NCI-H1417 treated with DMSO at 0.1 percent for 48 hours (cell line): ENCODE measurements at places on chromosomes 2 and 18.

DNA sequence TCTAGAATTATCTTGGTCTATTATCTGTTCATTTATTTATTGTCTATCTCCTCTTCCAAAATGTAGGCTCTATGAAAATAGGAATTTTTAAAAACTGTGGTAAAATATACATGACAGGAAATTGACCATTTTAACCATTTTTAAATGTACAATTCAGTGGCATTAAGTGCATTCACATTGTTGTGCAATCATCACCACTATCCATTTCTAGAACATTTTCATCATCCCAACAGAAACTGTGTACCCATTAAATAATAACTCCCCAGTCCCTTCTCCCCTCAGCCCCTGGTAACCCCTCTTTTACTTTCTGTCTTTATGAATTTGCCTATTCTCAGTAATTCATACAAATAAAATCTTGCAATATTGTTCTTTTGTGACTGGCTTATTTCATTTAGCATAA lies 71.1 kb upstream of the LCLAT1 start:
- no peak for DNase-seq

DNA sequence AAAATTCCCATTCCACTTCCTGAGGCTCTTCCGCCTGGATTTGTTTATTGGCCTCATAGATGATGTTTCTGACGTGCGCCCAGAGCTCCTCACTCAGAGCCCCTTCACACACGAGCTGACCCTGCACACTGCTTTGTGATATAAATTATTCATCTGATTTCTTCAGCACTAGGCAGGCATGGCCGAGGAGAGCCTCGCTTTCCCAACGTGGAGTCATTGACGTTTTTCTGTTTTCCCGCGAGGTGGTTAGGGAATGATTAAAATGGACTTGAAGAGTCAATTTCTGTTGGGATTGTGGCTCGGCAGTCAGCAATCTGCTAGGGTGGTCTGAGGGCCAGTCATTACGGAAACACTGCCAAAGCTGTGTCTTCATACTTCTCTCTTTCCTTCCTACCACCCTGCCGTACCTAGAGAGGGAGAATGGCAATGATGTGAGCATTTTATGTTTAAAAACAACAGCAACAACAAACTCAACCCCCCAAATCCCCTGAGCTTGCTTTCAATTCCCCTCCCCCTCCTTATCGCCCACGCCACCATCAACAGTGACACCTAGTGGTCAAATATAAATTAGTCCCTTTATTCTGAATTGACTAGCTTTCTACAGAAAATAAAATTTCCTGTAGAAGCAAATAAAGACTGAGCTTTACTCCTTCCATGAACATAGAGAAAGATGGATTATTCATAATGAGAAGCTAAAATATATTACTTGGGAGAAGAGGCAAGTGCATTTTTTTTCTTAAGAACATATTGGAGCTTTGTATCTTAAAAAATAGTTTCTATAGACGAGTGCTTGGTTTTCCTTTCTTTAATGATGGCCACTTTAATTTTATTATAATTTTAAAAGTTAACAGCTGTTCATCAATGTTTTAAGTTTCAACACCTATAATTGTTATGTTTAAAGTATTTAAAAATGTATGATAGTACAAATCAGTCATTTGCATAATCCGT lies 285.1 kb downstream of the MTX2 start:
- DNase-seq = peak; percentile 70

GRCh38 chr2:19689646-19690168 lies 212.1 kb downstream of the TTC32 start:
- no peak for DNase-seq

DNA sequence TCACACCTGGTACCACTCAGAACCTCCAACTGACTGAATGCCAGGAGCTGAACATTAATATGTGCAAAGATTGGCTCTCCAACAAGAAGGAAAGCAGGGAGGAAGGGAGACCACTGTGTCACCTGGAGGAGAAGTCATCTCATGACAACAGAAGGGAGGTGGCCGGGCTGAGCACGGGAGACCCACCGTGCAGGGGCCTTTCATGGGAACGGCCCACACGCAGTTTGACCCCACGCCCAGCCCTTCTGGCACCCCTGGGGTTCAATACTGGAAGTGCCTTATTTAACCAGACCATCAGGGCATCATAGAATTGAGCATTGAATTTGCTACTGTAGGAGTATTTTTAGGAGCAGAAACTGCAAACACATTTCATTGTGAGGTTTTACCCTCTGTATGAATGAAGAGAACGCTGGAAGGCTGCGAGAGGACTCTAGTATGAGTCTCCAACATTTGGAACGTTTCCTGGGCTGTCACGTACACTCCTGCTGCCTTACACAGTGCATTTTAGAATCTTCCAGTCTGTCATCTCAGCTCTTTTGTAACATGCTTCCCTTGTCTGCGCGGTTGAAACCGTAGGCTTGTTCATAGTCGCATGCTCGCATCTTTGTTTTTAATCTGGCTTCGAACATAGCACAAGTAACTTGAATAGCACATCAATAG lies 132.1 kb downstream of the NFATC1 start:
- DNase-seq = no peak
